NCI-H2227 treated with DMSO at 0.1 percent for 48 hours (cell line): ENCODE measurements at places on chromosomes 1 and 21.

DNA sequence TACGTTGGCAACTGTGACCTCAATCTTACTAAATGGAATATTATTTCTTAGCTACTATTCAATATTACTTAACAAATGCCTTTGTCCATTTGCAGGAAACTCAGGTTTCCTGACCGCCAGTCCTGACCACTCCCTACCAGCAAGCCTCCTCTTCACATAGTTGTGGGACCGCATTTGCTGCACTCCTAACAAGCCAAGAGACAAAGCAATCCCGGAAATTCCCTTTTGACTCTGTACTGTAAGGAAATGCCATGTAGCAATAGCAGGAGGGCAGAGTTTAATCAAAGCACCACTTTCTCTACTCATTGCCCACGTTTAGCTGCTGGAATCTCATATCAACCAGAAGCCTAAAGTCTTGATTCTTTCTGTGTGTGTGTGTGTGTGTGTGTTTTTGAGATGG lies 28.1 kb upstream of the ACBD6 start:
- no peak for DNase-seq

GRCh38 chr1:207103892-207104373 lies at the start of gene C4BPA:
C4BPA (plus strand) TSS chr1:207104233; CDS start chr1:207113026, 8,793 bp downstream.
- no peak for DNase-seq

GRCh38 chr1:29777522-29777921 lies 541.2 kb downstream of the PTPRU start:
- DNase-seq = no peak

GRCh38 chr1:83960669-83961277 lies 38.2 kb downstream of the TTLL7 start:
- DNase-seq = no peak

GRCh38 chr1:201302163-201303152 lies 19.2 kb downstream of the PKP1 start:
- DNase-seq = no peak

DNA sequence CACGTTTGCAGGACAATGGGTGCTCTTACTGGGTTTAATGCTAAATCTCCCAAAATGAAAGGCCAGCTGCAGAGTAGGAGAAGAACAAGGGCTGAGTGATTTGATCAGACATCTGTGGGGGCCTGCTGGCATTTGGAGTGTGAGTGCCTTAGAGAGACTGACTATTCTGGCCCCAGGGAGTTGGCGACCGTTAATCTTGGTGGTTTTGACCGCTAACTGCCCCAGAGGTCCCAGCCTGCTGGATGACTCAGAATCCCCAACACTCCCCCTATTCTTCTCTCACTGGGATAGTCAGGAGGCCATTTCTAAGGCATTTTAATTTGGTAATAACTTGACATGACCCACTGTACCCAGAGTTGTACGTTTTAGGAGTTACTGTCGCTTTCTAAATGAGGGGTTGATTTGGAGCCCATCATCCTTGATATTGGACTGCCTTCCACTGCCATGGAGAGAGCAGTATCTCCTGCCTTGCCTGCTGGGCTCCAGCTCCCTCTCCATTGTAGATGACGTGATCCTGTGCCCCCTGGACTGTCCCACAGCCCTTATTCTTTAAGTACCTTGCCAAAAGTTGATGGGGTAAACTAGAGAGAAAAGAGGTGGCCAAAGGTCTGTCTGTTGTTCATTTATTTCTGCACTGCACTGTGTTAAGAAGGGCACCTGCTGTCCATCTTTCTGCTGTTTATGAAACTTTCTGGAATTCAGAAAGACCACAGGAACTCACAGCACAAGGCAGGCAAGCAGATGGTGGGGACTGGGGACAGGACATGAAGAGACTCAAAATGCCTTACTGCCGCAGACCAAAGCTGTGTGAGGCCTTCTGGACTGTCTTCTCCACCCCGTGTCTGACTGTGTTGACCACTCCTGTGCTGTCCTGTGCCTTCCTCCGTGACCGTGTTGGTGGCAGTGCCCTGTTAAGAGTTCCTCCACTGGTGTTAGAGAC lies 98.2 kb upstream of the ARTN start:
- no peak for DNase-seq

- DNase-seq = no peak
Measured at GRCh38 chr1:59271561-59272260, 25.2 kb upstream of the FGGY start.

DNA sequence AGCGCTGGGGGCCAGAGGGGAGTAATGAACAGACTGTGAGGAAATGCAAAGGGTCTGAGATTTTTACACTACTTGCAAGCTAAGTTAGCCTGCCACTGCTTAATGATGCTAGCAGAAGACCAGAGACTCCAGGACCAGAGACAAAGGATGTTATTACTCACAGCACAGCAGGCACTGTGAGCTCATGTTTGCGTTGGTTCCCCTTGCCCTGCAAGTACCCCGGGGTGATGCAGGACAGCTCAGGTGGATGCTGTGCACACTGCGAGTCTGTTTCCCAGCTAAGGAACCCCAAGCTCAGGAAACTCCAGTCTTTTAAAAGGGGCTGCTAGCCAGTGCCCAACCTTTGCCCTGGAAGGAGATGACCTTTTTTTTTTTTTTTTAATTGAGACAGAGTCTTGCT lies 1.2 kb downstream of the FHAD1 start:
- DNase-seq = no peak
